KBM-7 (cell line): ENCODE measurements at places on chromosomes 12 and 14.

- DNase-seq = peak; percentile 65
Measured at GRCh38 chr14:100072783-100073346, 7.6 kb downstream of the EVL start.

DNA sequence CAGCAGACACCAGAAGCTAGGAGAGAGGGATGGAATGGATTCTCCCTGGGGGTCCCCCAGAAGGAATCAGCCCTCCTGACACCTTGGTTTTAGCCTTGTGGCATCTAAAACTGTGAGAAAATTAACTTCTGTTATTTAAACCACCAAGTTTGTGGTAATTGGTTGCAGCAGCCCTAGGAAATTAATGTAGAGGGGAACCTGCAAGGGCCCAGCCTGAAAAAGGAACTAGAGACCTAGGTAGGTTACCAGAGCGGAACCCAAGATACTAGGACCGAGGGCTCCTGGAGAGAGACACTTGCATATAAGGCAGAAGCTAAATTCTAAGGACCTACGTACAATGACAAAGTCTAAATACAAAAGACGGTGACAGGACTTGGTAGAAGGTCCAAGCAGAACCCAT is 8.1 kb upstream of the DENND5B start:
- DNase-seq = peak; percentile 28

DNA sequence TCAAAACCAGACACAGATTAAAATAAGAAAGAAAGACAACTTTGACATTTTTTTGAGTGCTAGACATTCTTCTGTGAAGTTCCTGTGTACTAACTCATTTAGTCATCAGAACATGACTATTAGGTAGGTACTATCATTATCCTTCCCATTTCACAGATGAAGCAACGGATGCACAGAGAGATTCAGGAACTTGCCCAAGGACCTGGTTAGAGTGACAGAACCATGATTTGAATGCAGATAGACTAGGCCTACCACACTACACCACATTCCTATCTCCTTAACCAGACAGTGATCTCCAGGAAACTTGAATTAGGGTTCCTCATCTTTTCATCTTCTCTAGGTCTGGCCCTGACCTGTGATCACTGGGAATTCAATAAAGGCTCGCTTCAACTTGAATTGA is 54.4 kb upstream of the MED13L start:
- no peak for DNase-seq

GRCh38 chr12:6554168-6555017 is 1.4 kb downstream of the IFFO1 start:
- DNase-seq = peak; percentile 87

DNA sequence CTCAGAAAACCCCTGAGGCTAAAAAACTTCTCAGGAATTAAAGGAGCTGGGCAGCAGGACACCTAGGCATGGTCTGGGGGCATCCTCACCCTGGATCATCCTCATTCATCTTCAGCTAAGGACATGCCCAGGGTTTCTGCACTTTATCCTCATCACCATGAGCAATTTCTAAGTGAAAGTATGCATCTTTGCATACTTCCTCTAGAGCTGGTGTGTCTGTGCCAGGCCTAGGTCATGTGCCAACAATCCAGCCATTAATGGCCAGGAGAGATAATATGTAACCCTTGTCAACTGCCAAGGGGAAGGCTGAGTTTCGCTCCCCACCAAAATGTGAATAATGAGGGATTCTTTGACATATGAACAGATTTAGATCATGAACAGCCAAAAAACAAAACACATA is 160.5 kb downstream of the KITLG start:
- DNase-seq = no peak

- peak; percentile 63 for DNase-seq
Measured at GRCh38 chr12:107329569-107330324, 236.4 kb upstream of the CRY1 start.

DNA sequence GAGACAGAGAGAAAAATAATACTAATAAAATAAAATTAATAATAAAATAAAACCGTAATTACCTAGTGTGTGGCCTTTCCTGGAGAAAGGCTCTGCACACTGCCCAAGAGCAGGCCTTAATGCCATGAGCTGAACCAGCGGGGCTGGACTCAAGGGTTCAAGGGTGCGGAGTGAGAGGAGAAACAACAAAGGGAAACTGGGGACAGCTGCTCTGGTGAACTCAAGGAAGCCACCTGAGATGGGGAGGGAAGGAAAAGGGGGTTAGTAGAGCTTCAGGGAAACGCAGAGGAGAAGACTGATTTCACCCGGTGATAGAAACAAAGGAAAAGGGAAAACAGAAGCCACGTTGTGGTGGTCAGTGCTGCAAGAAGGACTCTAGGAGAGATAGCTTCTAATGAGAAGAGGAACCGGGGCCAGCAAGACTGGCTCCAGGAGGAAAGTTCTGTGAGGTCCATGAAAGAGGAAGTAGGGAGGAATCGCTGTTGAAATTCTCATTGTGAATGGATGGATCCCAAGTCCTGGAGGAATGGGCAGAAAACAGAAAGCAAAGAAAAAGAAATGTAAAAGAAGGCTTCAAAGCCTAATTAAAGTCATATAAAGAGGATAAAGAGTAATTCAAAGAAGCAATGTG is 48.3 kb upstream of the BCL2L14 start:
- DNase-seq = no peak

- DNase-seq = no peak
Measured at GRCh38 chr14:39229222-39229543, 4.5 kb upstream of the MIA2 start.

DNA sequence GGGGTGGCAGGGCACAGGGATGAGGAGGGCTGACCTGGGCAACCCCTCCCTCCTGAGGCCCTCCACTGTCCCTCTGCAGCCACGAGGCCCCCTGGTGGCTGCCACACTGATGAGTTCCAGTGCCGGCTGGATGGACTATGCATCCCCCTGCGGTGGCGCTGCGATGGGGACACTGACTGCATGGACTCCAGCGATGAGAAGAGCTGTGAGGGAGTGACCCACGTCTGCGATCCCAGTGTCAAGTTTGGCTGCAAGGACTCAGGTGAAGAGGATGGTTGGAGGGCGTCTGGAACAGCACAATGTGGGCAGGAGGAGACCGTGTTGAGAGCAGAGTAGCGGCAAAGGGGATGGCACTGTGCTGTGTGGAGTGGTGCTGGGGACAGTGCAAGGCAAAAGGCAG is 25.7 kb upstream of the LRP1-AS start:
- DNase-seq = peak; percentile 53

- peak; percentile 77 for DNase-seq
Measured at GRCh38 chr14:76867516-76868453, 41.6 kb downstream of the LRRC74A start.

DNA sequence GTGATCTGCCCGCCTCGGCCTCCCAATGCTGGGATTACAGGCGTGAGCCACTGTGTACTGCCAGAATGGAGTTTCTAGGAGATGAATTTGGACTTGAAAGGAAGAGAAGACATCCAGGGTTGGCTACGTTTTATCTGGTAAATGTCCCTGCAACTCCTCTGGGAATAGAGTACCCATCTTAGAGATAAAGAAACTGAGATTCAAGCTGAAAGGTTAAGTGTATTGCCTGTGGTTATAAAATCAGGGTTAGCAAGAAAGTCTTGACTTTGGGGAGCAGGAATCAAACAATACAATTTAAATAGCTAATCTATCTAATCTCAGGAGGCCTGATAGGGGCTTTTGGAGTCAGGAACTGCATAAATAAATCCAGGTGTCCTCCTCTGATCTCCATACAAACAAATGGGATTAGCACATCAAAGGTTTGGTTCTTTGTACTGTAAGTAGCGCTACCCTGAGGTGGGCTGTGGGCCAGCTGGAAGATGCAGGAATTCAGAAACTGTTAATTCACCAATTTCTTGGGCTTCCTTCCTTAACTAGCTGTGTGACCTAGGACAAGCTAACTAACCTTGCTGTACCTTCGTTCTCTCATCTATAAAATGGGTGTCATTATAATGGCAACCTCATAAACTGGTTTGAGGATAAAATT is 45.1 kb downstream of the TBX3 start:
- DNase-seq = no peak

- no peak for DNase-seq
Measured at GRCh38 chr12:26953447-26953846, 15.2 kb downstream of the FGFR1OP2 start.

GRCh38 chr14:81415781-81416180 is 15.7 kb upstream of the STON2 start:
- DNase-seq = no peak

- DNase-seq = no peak
Measured at GRCh38 chr14:30603402-30603801, 18.7 kb upstream of the SCFD1 start.

DNA sequence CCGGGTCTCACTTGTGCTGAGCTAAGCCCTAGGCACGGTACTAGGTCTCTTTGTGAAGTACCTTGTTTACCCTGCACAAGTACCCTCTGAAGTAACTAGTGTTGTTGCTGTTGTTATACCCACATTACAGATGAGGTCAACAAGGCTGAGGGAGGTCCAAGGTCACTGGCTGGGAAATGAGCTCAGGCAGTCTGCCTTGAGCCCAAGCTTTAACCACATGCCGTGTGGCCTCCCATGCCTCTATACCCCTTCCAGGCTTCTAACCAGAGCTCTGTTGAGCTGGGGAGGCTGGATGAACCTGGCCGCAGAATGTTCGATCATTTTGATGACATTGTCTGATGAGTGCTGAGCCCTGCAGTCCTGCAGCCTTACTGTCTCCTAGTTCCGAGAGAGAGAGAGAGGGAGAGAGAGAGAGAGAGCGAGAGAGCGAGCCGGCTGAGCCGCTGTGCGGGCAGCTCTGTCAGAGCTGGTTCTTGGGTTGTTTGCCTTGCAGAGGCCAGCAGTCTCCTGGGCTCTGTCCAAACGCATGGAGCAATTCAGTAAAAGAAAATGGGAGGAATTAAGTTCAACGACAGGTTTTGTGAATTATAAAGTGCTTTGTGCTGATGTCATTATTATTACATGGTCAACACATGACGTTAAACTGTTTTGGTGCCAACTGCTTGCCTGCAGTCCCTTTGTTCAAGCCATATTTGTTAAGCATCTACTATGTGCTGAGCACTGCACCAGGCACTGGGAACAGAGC is 13.1 kb downstream of the JDP2 start:
- no peak for DNase-seq

DNA sequence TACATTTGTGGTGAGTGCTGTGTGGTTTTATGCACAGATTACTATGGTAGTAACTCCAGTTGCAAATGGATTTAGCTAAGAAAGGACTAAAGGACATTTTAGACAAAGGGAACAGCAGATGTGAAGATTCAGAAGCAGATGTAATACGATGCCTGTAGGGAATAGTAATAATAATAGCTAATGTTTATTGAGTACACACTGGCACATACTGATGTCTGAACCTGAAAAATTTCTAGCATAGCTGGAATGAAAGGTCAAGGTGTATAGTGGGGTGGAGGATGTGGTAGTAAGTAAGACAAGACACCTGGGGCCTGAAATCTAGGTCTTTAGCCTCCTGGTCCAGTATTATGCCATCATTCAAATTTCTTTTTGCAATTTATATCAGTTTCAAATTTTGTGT is 54.3 kb upstream of the LRTM2 start:
- DNase-seq = no peak

DNA sequence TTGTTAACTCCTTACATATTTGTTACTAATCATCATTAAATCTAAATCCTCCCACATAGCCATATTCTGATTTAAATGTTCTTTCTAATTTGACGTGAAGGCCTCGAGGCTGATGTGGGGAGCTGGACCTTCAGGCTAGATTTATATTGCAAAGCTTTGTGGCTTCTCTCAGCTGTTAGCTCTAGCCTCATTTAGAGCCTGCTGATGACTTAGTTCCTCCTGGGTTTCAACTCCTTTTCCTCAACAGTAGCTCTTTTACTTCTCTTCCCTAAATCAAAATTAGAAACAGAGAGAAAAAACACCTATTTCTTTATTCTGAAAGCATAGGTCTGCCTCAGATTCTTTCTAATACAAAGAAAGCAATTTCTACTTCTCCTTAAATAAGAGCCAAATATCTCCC is 477.5 kb upstream of the CCDC196 start:
- DNase-seq = no peak

- no peak for DNase-seq
Measured at GRCh38 chr12:2864198-2864597, 7.4 kb upstream of the TEX52 start.

DNA sequence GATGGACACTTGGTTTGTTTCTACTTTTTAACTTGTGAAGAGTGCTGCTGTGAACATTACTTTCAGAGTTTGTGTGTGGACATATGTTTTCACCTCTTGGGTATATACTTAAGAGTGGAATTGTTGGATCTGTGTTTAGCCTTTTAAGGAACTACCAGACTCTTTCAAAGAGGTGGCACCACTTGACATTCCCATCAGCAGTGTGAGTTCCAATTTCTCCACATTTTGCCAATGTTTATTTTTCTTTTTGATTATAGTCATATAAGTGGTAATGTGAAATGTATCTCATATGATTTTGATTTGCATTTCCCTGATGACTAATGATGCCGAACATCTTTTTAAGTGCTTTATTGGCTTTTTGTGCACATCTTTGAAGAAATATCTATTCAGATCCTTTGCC is 44.8 kb downstream of the ARHGAP5 start:
- no peak for DNase-seq

GRCh38 chr14:82719617-82720016 is 1186.0 kb upstream of the SEL1L start:
- no peak for DNase-seq

- no peak for DNase-seq
Measured at GRCh38 chr14:103684471-103684870, 30.8 kb downstream of the XRCC3 start.

DNA sequence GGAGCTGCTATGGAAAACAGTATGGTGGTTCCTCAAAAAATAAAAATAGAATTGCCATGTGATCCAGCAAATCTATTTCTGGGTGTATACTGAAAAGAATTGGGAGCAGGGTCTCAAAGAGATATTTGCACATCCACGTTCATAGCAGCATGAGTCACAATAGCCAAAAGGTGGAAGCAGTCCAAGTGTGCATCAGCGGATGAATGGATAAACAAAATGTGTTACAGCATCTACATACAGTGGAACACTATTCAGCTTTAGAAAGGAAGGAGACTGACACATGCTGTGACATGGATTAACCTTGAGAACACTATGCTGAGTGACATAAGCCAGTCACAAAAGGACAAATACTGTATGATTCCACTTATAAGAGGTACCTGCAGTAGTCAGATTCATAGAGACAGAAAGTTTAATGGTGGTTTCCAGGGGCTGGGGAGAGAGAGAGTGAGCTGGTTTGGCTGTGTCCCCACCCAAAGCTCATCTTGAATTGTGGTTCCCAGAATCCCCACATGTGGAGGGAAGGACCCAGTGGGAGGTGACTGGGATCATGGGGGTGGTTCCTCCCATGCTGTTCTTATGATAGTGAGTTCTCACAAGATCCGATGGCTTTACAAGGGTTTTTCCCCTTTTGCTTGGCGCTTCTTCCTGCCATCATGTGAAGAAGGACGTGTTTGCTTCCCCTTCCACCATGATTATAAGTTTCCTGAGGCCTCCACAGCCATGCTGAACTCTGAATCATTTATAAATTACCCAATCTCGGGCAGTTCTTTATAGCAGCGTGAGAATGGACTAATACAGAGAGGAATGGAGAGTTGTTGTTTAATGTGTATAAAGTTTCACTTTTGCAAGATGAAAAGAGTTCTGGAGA is 17.6 kb upstream of the TBC1D30 start:
- DNase-seq = no peak

DNA sequence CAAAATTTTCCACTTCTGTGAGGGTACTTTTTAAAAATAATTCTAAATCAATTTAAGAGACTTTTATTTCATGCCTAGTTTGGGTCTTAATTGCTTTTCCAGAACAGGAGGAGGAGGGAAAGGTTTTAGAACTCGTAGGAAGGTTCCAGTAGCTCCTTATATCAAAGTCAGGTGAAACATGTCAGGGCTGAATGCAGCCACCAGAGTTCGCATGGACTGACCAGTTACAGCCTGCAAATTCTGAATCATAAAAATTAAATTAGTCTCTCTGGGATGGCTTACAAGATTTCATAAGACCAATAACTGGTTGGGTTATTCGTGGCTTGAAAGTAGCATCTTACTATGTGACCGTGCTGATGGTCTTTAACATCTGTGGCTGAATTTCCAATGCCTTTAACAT is 397 bp downstream of the BDKRB1 start:
- no peak for DNase-seq
